ENCODE measurements at places on chromosomes 3 and 15. TPM values are rescaled to one million over a fixed set of nuclear protein-coding genes. Genes with fewer than 3 reads are reported as not detected.

DNA sequence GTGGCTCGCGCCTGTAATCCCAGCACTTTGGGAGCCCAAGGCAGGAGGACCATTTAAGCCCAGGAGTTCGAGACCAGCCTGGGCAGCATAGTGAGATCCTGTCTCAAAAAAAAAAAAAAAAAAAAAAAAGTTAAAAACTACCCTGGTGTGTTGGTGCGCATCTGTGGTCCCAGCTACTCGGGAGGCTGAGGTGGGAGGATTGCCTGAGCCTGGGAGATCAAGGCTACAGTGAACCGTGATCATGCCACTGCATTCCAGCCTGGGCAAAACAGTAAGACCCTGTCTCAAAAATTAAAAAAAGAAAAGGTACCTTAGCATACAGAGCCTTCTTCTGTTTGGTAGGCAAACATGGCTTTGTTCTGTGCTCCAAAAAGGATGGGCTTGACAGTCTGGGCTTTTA, 57.5 kb downstream of the PTPRG start:
- no peak for DNase-seq

Gene POPDC2
- polyA plus RNA-seq, result 0.58 TPM

GRCh38 chr15:63663906-63664305, 66.7 kb downstream of the FBXL22 start:
- DNase-seq, result no peak

GRCh38 chr15:69663982-69664381, 211.4 kb downstream of the RPLP1 start:
- no peak for DNase-seq

- DNase-seq, result no peak
Observed at GRCh38 chr15:41486286-41486685, 7.4 kb upstream of the ITPKA start.

Gene LOXL1
- polyA plus RNA-seq, result 1.3 TPM
